B cell (primary cell): ENCODE measurements at places on chromosomes 1 and 21.

GRCh38 chr21:32190493-32191144, 88.2 kb downstream of the MIS18A start:
- no peak for DNase-seq

GRCh38 chr1:22112554-22112953, 30.3 kb downstream of the WNT4 start:
- no peak for DNase-seq

DNA sequence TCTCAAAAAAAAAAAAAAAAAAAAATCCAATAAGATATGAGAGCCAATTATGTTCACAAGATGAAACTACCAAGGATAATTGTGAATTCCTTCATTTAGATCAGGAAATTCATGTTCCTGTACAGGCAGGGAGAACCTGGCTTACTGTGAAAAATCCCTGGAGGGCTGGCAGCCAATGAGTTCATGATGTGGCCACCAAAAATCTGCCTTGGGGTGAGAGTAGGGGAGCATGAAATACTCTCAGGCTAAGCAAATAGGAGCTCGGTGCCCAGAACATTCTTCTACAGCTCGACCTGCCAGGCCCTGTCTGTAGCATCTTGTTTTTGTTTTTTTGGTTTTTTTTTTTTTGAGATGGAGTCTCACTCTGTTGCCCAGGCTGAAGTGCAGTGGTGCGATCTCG, 50.1 kb downstream of the PIK3CD start:
- DNase-seq, result no peak

- no peak for DNase-seq
Measured at GRCh38 chr1:196501760-196502428, 106.3 kb downstream of the KCNT2 start.

DNA sequence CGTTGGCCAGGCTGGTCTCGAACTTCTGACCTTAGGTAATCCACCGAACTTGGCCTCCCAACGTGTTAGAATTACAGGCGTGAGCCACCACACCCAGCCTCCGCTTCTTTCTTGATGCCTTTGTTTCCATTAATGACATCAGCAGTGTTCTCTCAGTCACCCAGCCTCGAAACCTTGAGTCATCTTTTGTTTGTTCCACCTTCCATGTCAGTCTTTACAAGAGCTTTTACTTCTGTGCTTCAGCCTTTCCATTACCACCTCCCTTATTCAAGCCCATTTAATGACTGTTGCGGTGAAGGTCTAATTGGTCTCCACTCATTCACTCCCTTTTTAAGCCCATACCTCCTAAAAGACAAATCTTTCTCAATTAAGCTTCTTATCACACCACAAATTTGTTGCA, 146.6 kb upstream of the ADGRL2 start:
- DNase-seq, result no peak

DNA sequence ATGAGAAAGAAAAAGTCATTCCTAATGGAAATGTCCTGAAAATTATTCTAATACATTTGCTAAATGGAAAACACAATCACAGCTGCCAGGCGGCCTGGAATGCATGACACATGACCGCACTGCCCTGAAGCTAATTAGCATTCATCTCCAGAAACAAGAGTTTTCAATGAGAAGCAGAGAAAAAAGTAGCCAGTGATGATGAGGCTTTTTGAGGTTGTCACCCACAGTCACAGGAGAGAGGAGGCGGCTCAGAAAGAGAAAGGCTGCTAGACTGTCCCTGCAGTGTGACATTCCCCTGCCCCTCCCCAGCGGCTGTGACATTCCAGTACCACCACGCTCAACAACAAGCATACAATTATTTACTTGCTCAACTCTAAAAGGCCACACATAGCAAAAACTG, 122.9 kb upstream of the KRTAP19-8 start:
- DNase-seq, result no peak

DNA sequence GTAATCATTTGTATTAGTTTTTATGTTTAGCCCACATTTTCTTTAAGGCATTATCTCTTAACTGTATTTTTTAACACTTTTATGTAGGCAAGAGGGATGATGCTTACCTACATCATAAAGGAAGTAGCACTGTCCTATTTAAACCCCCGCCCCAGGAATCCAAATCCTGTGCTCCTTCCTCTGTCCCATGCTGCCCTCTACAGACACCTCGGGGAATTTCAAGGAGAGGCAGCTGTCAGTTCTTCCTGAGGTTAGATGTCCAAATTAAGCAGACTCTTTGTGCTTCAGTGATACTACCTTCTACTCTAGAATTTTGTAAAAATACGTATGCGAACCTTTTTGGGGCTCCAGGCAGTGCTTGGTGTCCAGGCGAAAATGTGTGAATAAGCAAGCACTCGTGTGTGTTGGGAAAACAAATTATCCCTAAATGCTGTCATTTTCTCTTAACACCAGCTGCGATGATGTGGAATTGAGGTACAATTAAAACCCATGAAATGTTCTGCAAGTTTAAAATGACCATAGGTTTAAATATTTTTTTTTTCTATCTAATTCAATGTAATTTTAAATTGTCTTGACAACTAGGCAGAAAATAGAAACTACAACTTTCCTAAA, 19.2 kb downstream of the CRCT1 start:
- no peak for DNase-seq

DNA sequence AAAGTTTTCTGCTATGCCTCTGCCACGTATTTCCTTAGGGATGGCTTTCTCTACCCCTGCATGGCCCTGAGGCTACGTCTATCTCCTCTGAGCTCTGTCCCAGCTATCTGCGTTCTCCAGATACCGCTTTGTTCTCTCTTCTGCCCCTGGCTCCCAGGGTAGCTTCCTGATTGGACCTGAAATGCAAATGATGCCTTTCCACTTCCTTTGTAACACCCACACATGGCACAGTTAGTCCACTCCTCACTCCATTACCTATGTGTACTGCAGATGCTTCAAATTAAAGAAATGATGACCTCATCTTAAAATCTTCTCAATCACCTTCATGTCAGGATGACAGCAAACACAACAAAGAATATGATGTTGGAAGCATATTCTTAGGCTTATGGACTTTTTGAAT, 138.6 kb upstream of the POGK start:
- no peak for DNase-seq

GRCh38 chr1:217369271-217369981, 261.5 kb downstream of the GPATCH2 start:
- DNase-seq, result no peak

DNA sequence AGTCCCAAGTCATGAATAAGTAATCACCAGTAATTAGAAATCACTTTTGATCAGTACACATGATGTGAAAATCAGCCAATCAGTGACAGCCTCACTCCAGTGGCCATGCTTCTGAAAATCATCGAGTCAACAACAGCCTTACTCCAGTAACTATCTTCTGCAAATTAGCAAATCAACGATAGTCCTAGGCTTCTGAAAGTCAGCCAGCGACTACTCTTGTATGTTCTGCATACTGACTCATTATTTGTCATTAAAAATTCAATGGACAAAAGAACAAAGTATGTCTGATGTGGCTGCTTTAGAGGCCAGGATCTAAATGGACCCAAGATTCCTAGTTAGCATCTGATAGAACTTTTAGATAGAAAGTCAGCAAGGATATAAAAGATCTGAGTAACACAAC, 102.5 kb downstream of the GPR52 start:
- DNase-seq, result no peak

DNA sequence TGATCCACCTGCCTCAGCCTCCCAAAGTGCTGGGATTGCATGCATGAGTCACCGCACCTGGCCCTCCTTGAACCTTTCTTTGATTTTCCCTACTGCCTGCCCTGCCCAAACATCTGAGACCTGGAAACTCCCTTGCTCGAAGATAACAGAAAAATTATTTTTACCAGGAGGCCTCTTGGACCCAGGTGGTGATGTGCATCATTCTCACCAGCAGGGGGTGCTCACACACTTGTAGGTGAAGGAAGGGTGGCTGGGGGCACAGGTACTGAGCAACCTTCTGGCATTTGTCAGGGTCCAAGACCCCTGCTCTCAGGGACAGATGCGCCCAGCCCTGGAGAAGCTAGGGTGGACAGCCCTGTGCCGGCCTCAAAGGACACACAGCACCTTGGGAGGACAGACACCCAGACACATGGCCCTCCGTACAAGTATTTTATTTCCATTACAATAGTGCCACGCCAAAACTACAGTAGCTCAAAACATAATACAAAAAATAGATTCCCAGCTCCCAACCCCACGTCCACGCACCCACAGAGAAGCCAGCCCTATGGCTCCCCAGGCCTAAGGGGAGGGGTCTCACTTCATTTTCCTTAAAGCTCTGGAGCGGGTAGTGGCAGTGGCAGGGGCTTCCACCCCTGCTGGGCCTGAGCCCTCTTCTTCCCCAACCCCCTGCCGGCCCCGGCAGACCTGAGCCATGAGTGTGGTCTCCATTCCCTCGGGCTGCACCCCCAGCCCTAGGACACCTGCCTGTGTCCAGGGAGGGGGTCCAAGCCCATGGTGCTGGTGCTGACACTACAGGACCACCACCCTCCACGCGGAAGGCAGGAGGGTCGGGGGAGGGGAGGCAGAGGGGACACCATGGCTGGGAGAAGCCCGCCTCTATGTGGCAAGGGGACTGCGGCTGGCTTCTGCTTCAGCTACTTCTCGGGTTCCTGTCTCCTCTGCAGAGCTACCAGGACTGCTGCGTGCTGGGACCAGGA, 40.4 kb upstream of the EIF4G3 start:
- peak; percentile 76 for DNase-seq

DNA sequence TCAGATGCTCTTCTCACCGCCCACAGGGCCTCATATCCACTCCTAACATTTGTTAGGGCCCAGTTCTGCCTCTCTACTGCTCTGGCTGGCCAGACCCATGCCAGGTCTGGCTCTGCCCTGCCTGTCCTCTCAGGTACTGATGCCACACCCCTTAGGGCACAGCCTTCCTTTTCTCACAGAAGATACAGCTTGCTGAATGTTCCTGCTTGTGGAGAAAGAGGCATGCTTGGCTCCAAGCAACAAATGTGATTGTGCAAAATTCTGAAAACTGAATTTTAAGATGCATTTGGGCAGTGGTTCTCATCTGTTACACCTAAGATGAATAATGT, 178.1 kb downstream of the TGFBR3 start:
- no peak for DNase-seq

GRCh38 chr1:89363638-89364536, at the start of gene GBP6:
Gene GBP6 (plus strand): TSS chr1:89364059. CDS start chr1:89368552, 4,493 bp downstream.
- no peak for DNase-seq

- DNase-seq, result peak; percentile 72
Measured at GRCh38 chr1:172180501-172181285, 239.8 kb upstream of the C1orf105 start.

- DNase-seq, result no peak
Measured at GRCh38 chr1:208369045-208369444, 124.9 kb upstream of the PLXNA2 start.

DNA sequence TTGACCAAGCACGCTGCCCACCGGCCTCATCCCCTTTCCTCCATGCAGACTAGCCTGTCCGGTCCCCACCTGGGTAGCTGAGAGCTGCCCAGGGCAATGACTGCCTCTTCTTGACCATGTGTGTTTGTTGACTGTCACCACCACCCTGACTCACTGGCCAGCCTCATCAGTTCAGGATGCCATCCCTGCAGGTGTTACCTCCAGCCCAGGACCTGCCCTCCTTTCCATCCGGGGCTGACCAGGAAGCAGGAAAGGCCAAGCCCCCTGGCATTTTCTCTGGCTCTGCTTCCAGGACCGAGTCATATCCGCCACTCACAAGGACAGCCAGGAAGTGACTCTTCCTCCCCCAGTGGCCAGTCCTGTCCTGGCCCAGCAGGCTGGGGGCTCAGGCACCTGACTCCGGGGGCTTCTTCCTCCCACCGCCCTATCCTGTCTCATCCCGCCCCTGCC, 17.1 kb downstream of the EPHA2 start:
- DNase-seq, result no peak

GRCh38 chr21:29642551-29643245, 297.1 kb downstream of the GRIK1 start:
- no peak for DNase-seq

GRCh38 chr1:2130871-2131289, 63.7 kb downstream of the FAAP20 start:
- DNase-seq, result no peak

- no peak for DNase-seq
Measured at GRCh38 chr1:201515062-201515750, 8.3 kb upstream of the CSRP1 start.

DNA sequence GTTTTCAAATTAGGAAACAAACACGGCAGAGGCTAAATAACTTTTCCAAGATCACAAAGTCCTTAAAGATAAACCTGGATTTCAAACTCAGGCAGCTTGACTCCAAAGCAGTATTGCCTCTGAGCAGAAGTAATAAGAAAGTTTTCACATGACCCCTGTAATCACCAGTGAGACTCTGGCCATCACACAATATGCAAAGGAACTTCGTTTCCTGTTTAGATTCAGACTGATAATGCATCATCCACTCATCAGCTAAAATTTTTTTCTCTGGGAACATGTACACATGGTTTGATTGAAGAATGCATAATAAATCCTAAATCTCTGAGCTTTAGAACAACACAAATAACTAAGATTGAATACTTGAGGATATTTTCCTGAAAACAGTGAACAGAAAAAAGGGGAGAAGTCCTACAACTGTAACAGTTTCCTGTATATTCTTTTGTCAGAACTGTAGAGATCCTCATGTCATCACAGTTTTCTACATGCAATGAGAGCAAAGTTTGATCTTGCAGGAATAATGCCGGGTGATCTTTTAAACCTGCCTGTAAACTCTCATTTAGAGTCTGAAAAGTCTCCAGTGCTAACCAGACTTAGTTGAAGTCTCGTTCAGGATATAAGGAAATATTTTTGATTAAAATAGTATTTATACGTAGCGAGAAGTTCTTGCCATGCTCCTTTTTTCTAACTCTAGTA, 225.3 kb downstream of the SPATA17 start:
- no peak for DNase-seq

GRCh38 chr1:153760440-153760839, 14.8 kb upstream of the SLC27A3 start:
- no peak for DNase-seq

DNA sequence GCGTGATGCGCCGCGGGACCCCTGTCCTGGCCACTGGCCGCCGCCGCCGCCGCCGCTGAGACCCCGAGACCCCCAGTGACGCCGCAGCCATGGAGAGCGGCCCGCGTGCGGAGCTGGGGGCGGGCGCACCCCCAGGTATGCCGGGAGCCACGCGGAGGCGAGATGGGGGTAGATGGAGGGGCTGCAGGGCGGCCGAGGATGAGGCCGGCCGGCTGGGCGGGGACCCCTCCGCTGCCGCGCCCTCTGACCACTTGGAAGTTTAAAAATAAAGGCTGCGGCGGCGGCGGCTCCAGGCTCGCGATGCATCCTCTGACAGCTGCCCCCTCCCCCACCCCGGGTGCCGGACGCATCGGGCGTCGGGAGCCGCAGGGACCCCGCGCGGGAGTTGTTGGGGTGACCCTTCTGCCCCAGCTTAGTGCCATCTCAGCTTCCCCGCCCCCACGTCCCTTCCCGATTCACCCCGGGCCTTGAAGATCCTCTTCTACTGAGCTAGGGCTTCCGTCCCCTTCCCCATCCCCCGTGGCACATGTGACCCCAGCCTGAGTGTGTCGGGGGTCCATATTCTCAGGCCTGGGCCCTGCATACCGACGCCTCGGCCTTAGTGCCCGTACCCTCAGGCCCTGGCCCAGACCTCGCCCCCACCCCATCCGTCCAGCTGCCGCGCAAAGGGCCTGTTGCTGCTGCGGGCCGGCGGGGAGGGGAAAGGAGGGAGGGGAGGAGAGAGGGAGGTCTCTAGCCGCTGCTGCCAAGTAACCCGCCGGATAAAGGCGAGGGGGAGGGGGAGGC, 562 bp downstream of the MAP7D1 start:
- peak; percentile 66 for DNase-seq

- DNase-seq, result no peak
Measured at GRCh38 chr21:41726970-41727783, 39.7 kb downstream of the RIPK4 start.

GRCh38 chr1:46552357-46553237, 1.1 kb upstream of the KNCN start:
- DNase-seq, result no peak
